ENCODE measurements at places on chromosomes 5 and 9. TPM values are rescaled to one million over a fixed set of nuclear protein-coding genes. Genes with fewer than 3 reads are reported as not detected.

DNA sequence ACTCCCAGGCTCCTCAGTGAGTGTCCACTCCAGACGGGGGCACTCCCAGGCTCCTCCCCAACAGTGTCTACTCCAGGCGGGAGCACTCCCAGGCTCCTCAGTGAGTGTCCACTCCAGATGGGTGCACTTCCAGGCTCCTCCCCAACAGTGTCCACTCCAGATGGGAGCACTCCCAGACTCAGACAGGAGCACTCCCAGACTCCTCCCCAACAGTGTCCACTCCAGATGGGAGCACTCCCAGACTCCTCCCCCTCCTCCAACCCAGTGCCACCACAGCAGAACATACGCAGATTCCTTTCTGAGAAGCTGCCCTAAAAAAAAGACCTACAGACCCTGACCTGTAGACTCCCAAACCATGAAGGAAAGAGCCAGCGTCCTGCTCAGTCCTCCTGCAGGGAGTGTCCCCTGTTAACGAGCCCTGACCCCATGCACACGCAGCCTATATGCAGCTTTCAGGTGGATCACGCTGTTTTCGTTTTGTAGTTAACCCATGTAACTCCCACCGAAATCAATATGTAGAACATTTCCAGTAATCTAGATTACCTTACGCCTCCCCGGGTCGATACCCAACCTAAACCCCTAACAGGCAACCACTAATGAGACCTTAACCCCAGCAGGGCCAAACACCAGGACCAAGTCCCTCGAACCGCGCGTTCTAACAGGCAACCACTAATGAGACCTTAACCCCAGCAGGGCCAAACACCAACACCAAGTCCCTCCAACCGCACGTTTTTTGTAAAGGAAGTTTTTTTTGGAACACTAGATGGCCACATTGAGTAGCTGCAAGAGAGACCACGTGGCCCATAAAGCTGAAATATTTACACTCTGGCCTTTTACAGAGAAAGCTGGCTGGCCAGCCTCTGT is 15.7 kb downstream of the PNPLA7 start:
- peak; percentile 63 for DNase-seq

DNA sequence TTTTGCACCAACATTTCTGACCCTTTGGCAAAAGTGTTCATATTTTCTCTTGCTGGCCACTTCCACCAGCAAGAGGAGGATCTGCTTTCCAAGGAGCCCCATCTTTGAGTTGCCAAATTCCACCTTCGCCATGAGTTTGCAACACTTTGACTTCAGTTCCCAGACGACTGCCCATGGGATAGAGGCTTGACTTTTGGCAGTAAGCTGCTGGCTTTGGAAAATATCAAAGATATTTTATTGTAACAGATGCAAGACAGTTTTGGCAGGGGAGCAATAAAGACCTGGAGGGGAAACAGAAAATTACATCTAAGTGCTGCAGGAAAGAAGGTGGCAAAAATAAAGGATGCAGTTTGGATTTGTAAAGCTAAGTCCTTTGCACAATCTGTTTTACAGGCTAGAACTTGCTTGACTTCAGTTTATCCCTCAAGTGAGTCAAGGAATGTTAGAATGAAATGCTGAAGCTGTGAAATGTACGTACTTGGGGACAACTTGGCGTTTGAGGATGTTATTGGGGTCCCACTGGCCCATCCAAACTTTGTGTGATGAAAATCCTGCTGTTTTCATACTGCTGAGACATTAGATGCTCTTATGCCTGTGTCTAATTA is 232.9 kb downstream of the GOLPH3 start:
- DNase-seq: no peak

- no peak for DNase-seq
Observed at GRCh38 chr9:134317790-134318414, 8.4 kb upstream of the RXRA start.

DNA sequence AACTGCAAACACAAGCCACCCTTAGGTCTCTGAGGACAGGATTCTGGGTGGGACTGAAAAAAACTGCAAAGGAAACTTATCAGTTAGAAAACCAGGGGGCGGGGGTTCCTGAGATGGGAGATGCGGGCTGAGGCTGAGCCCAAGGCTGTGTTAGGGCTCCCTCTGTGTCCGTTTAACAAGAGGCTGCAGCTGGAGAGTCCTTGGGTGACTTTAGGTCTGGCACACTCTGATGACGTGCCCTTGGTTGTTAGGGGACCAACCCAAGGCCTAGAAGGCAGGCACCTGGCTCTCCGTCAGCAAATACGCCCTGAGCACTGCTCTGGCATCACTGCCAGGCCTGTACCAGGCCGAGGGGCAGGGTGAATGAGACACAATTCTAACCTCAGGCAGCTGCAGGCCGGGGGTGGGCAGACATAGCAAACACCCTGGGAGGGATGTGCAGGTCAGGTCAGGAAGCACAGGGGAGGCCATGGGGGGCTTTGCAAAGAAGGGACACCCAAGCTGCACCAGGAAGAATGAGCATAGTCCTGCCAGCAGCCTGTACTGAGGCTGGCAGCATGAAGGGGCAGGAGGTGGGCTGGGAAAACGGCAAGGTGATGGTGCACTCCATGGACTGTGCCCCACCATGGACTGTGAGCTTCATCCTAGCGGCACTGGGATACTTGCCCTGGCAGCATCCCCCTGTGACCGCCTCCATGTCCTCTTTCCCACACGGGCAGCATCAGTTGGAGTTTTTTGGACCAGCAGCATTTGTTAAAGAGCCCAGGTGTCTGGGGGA is 137.9 kb downstream of the GABBR2 start:
- DNase-seq: peak; percentile 63

GRCh38 chr9:132244582-132245455 is 83.0 kb downstream of the NTNG2 start:
- DNase-seq: no peak

- DNase-seq: no peak
Observed at GRCh38 chr9:75788006-75788634, 102.4 kb upstream of the PCSK5 start.

DNA sequence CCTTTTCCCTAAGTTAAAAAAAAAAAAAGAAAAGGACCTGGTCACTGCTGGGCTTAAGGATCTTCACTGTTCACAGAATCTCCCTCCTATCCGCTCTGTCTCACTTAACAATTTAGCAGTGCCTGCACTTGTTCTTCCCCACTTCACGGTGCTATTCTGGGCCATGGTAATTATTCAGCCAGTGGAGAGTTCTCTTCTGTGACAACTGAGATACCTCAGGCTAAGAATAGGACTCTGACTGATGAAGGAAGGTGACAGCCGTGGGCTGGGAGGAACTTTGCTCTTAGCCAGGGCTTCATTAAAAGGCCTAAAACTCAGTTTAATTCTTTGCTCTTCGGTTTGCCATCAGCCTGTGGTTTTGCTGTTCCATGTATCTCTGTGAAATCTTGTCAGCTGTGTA is 51.9 kb upstream of the ENTREP1 start:
- DNase-seq: no peak

DNA sequence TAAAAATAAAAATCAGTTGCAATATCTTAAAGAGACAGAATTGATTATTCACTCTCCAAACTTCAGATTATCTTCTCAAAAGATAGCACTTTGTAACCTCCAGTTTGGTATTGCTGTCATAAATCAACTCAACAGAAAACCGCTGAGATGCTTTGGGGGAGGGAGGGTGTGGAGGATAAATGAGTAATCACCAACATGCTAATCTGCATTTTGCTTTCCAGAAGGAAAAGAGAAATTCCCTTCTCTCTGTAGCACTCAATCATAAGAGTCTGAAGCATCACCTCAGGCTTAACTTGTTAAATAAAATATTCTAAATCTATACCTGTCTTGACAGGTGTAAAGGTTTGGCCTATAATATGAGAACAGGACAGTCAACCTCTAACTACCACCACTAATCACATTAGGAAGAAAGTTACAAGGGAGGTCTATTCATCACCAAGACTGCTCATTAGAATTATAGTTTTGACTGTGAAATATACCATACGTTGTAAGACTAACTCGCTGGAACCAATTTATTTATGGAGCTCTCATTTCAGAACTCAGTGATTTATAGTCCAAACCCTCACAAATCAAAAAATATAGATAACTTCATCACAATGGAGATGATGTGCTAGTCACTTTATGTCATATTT is 89.0 kb downstream of the PIK3R1 start:
- DNase-seq: peak; percentile 21

- no peak for DNase-seq
Observed at GRCh38 chr5:135395866-135396265, 3.2 kb downstream of the MACROH2A1 start.

Gene LHX3
- total RNA-seq: 0.27 TPM

DNA sequence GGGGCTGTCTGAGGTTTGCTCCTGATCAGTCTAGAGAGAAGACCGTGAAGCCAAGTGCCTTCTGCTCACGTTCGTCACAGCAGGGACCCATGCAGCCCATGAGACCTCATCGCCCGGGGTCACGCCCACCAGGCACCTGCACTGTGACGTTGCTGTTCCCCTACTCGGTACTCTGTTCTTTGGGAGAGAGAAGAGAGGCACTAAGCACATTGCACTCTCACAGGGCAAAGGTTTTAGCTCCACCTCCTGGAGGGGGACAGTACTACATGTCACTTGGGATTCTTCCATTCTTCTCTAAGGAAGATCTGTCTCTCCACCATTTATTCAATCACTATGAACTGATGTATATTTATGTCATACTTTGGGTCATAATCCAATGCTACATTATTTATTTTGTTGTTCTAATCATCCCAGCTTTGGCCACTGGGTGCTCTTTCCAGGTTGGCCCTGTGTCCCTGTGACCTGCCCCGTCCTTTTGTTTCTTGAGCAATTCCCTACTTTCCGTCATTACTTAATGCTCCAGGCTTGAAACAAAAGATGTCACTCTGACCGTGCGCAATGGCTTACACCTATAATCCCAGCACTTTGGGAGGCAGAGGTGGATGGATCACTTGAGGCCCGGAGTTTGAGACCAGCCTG is 31.4 kb upstream of the BRD3 start:
- peak; percentile 81 for DNase-seq

- no peak for DNase-seq
Observed at GRCh38 chr9:80501635-80502034, 929.9 kb downstream of the TLE4 start.

Gene BTNL9
- total RNA-seq: under 0.01 TPM

Gene OR1Q1
- total RNA-seq: under 0.01 TPM

Gene SOX30
- under 0.01 TPM for total RNA-seq

Gene ZNF883
- 1.1 TPM for total RNA-seq

GRCh38 chr5:22787398-22787797 is 65.7 kb downstream of the CDH12 start:
- no peak for DNase-seq

DNA sequence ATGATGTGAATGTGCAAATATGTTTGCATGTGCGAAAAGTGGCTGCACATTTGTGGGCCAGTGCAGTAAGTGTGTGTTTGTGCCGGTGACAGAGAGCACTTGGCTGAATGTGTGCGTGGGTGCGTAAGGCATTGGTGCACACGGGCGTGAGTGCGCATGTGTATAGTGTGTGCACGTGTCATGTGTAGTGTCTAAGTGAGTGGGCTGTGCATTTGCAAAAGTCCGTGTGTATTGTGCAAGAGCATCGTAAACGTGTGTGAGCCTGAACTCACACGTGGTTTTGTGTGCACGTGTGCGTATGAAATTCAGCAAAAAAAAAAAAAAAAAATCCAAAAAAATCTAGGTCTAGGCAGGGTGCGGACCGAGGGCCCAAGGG is 6.5 kb upstream of the EBF1 start:
- no peak for DNase-seq

Gene NXNL2
- total RNA-seq: 0.54 TPM

Gene PRLR
- under 0.01 TPM for total RNA-seq

Gene SLC34A3
- not detected for total RNA-seq

DNA sequence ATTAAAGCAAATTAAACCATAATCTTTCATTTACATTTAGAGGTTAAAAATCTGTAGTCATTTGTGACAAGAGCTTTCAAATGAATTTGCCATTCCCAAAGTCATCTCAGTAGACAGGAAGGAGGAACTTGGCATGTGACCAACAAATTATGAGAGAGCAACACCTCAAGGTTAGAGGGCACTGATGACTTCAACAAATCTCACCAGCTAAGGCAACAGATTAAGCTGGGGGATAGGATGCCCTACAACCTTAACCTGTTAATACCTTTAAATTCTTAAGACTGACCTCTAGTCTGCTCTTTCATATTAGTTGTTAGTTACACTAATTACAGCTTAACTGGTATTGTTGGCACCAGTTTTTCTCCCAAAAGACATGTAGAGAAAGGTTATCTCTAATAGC is 18.4 kb downstream of the POU5F2 start:
- no peak for DNase-seq

DNA sequence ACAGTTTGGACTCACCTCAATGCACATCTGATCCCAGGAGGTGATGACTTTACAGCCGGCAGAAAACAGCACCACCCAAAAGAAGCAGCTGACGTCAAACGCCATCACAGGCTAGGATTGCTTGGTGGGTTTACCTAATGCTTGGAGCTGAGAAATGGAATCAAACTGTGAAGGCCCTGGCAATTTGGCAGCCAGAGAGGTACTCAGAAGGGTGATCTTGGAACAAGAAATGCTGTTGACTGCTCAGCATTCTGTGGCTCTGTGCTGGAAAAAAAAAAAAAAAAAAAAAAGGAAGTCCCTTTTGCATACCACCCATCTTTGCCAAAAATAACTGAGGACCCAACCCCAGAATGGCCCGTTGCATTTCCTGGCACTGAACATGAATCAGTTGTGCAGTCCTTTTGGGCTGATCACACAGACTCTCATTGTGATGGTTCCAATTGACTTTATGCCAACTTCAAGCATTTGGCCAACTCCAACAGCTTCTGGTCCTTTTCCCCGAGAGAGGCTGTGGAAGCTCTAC is at the start of gene CD180:
Gene CD180 (minus strand): TSS at position 263 of the 523 bp plus-strand sequence. CDS start 158 bp downstream, at position 105.
- no peak for DNase-seq

Gene GRM6
- total RNA-seq: not detected

- peak; percentile 5 for DNase-seq
Observed at GRCh38 chr5:71475788-71476384, 20.4 kb downstream of the BDP1 start.

- DNase-seq: no peak
Observed at GRCh38 chr5:72167804-72168203, 60.5 kb downstream of the MAP1B start.

- DNase-seq: no peak
Observed at GRCh38 chr5:83009408-83009807, 67.8 kb downstream of the TMEM167A start.

DNA sequence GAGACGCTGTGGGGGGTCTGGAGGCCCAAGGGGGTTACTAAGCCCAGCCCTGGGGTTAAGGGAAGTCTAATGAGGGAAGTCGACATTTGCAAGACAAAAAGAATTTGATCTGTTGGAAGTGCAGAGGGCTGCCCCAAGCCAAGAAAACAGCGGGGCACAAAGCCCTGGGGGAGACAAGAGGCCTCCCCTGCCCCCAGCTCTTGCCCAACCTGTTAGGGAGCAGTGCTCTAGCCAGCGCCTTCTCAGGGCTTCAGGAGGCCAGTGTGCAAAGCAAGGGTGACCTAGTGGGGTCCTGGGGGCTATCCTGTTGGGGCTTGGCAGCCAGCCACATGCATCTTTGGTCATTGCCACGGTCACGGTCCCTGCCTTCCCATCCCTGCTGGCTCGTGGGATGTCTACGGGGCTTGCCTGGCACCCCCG is 25.2 kb downstream of the GFI1B start:
- DNase-seq: peak; percentile 68

DNA sequence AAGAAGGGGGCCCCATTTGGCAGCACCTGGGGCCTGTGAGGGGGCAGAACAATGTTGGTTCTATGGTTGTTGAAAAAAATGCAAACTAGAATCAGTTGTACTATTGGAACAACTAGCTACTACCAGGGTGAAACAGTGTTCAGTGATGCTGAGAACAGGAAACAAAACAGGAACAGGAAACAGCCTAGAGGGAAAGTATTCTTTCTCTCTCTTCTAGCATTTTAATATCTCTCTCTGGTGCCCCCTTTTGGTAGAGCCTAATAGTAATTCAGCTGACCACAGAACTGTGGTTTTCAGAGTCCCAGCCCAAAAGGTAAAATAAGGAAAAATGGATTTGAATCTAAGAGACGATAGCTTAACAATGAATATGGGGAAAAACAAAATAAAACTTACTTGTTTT is 138.0 kb upstream of the KCNN2 start:
- DNase-seq: no peak

Data from hematopoietic multipotent progenitor cell (in vitro differentiated cells).